ENCODE measurements at places on chromosomes 5 and 9.

GRCh38 chr5:180498378-180498777 is 4.2 kb downstream of the CNOT6 start:
- DNase-seq, result no peak

DNA sequence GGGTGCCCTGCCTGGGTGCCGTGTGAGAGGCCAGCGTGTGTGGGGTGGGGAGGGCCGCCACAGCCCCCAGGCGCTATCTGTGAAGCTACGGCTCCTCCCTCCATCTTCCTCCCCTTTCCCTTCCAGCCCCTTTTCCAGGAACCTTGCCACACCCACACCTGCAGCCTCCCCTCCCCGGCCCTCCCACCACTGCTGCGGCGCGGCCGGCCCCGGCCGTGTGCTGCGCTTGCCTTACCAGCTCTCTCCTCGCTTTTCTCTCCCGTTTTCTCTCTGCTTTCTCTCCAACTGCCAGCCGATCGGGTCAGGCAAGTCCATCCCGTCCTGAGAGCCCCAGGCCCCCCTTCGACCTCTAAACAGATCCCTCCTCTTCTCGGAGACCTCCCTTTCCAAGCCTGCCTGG is 21.4 kb downstream of the GOLGA2 start:
- DNase-seq, result no peak

GRCh38 chr9:83138422-83139135 is 75.6 kb upstream of the RASEF start:
- DNase-seq, result no peak

DNA sequence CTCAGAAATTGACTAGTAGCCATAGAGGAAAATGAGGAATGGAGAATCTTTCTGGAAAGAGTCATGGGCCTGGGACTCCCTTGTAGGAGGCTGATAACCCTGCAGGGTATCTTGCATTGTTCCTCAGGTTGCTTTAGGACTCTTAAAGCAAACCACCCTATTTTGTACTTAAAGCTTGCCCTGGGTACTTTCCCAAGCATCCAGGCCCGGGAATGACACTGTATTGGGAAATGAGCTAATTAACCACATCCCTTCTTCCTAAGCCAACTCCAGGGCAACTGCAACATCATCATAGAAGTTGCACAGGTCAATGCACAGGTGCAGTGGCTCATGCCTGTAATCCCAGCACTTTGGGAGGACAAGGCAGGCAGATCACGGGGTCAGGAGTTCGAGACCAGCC is 55.9 kb downstream of the UGCG start:
- DNase-seq, result no peak

DNA sequence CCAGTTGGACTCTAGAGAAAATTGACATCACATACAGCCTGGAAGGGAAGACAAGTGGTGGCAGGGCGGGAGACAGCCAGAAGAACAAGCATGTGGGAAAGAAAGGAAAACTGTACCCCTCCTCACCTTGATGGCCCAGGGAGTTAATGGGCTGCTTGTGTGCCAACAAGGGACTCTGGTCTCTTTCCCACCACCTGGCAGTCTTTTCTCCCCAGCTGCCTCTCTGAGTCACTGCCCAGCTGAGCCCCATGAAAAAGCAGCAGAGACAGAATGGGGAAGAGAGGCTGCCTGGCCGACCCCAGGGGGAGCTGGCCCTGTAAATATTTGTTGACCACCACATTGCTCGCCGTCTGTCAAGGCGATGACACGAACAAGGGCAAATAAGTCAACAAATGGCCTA is 359.4 kb downstream of the ENC1 start:
- DNase-seq, result peak; percentile 51

DNA sequence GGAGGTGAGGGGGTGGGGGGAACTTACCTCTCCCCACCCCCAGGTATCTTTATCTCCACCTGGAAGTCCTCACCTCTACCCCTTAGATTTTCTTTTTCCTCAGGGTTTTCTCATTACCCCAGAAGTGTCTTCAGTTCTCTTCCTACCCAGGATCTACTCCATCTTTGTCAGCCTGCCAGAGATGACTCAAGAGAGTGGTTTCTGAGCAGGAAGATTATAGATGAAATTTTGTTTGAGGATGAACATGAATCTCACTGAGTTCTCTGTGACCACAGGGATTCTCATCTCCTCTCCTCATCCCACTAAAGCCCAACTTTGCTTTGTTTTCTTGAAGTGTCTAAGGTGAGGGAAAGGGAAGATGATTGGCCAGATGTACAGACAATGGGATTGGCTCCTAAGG is 5.2 kb upstream of the HINT2 start:
- no peak for DNase-seq

- no peak for DNase-seq
Measured at GRCh38 chr9:109114670-109115069, 5.1 kb downstream of the TMEM245 start.

DNA sequence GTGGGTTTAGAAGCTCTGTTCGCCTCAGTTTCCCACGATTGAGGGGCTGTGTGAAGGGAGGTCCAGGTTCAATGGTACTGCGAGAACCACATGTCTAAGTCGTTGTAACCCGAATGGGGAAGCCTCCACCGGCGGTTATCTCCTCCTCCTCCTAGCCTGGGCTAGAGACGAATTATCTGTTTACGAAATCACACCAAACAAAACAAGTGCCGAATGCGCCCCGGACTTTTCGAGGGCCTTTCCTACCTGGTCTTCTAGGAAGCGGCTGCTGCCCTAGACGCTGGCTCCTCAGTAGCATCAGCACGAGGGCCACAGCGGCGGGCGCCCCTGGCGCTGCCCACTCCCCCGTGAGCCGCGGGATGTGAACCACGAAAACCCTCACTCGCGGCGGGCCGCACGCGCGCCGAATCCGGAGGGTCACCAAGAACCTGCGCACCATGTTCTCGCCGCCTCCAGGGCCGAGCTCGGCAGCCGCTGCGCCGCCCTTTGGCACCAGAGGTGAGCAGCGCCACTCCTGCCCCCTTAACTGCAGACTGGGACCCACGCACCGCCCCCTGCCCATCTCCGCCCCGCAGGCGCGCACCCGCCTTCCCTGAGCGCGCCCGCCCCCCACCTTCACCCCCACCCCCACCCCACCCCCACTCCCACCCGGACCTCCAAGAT is at the start of gene CDKN2A:
Gene CDKN2A, minus strand, starts transcription at position 500 of the 663 bp plus-strand sequence.
- peak; percentile 62 for DNase-seq

- no peak for DNase-seq
Measured at GRCh38 chr5:9056046-9056445, 489.8 kb downstream of the SEMA5A start.

DNA sequence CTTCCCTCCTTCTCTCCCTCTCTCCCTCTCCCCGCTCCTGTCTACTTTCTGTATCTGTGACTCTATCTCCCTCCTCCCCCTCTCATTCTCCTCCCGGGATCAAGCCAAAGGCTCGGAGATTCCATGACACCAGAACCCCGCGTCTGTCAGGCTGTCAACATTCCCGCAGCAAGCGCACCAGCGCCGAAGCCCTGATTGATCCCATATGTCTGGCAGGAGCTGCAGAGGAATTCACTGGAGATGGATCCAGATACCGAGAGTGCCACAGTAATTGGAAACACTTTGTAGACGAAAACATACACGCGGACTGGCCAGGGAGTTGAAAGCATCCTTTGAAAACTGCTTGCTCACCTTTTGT is 300 bp upstream of the SVEP1 start:
- no peak for DNase-seq

DNA sequence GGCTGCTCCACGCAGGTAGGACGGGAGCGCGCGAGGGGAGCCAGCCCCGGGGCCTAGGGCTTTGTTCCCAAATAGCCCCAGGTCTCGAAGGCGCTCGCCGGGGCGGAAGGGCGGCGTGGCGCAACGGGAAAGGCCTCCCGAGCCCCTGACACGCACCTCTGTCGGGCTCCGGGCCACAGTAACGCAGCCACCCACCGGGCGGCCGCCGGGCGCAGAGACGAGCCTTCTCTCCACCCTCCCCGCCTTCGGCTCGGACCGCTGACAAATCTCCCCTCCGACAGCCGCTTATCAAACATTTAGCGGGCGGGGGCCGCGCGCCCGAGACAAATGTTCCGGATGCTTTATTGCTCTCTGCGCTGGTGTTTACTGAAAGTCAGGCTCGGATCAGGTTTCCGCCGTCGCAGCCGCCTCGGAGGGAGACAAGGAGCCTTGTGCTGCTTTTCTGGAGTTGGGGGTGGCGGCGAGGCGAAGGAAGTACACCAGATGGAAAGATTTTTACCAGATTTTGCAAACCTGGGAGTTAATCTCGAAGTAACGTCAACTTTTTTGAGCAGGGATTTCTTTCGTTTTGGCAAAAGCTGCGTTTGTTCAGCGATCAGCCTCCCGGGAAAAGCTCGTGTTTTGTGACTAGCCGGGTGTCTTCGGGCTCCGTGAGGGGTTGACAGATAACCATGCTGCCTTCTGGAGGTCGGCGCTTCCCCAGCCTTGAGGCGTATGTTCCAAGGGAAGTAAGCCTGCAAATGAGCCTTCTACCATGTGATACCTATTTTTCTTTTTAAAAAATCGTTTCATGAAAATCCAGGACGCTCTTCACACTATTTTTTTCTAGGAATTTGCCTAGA is 950 bp downstream of the RGMB start:
- peak; percentile 48 for DNase-seq

DNA sequence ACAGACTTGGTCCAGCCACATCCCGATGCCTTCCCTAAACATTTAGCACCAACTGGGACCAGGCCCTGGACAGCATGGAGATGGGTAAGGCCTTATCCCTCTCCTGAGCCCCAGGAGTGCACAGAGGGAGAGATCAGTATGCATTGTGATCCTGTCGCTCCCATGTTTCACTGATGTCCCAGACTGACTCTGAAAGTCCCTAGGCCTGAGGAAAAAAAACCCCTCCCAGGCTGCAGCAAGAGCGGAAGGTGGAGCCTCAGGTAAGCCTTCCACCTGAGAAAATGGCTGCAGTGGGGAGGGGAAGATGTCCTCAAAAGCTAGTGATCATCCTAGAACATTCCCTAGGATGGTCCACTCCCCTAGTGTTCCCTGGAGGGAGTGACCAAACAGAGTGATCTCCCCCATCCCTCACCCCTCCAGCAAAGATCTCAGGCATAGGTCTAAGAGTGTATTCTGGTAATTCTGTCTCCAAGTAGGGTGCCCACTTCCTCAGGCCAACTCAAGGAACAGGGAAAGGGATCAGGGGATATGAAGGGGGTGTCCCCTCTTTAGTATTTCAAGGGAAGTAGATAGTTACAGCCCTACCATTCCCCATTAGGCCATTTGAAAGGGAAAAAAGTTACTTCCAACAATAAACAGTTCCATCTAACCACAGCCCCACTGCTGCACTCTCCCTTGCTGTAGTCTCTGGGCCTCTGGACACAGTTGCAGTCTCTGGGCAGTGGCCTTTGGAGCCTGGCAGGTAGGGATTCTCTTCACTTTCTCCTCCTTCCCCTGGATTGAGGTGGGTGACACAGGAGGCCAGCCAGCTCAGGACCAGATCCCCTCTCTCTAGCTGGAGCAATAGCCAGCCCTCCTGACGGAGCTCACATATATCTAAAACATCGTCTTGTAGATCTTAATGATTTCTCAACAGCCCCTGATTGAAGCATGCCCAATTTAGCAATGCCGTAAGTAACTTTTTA is 6.8 kb upstream of the CXXC5 start:
- no peak for DNase-seq

DNA sequence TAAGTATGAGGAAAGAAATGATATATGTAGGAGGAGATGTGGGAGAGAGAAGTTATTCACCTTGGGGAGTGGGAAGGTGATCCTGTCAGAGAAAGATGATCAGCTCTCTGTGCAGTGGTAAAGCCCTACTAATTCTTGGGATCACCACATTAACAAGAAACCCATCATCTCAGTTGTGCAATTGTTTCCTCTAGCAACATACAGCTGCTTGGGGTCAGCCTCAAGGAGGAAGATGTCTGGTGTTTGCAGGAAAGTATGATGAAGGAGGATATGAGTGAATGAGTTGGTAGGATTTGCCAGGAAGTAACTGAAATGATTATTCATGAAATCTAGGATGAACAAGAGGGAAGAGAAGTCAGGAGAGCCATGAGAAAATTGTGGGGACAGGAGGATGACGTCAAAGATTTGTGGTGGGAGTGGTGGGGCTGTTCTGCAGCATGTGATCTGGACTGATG is 50.1 kb downstream of the TNFSF8 start:
- no peak for DNase-seq

GRCh38 chr5:137565450-137565849 is 66.3 kb upstream of the SPOCK1 start:
- no peak for DNase-seq

GRCh38 chr5:109693535-109694400 is 4.0 kb downstream of the MAN2A1 start:
- no peak for DNase-seq

- DNase-seq, result no peak
Measured at GRCh38 chr5:64615895-64616294, 74.4 kb upstream of the SHISAL2B start.

GRCh38 chr5:115098041-115098702 is 71.5 kb downstream of the TRIM36 start:
- DNase-seq, result peak; percentile 39

GRCh38 chr9:107874591-107875369 is 385.2 kb upstream of the KLF4 start:
- no peak for DNase-seq

GRCh38 chr5:39158127-39158593 is 61.2 kb downstream of the FYB1 start:
- DNase-seq, result no peak

GRCh38 chr9:130266236-130267098 is 907 bp downstream of the HMCN2 start:
- no peak for DNase-seq

DNA sequence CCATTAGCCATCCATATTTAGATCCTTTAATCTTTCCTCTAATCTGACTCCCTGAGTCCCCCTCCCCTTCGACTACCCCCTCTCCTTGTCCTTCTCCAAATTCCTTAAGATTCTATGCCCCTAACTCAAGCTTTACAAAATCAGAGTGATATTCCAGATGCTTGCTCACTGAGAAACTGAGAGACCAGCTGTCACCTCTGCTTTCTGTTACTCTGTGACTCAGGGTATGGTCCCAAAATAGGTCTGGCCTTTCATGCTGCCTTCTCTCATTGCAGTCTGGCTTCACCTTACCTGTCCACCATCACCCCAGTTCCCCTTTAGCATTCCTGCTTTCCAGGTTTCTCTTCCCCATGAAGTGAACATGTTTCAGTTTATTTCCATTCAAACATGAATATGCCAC is 383.3 kb upstream of the SLC30A5 start:
- DNase-seq, result no peak

DNA sequence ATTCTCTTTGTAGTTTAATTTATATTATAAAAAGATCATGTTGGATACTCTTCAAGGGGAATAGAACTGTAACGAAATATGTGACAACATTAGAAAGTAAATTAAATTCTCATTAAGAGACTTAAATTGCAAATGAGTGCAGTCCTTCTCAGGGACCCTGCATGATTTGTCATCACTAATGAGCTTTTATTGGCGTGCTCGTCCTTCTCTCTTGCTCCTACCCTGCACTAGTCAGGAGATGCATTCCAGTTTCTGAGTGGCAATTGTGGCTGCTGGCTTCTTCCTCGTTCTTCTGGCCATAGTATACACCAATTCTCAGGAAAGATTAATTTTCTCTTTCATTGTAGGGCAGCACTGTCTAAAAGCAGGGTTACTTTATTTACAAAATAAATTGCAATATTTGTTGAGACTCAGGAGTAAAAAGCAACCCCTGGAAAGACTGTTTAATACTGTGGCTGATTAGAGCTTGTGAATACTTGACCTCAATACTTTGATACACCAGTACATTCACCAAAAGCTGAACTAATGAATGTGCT is 376.3 kb upstream of the CHD1 start:
- DNase-seq, result no peak

Data from NCI-H2081 (cell line).